Vein endothelial cell (primary cell): ENCODE measurements at places on chromosomes 1 and 21. TPM values are rescaled to one million over a fixed set of nuclear protein-coding genes. Genes with fewer than 3 reads are reported as not detected.

Gene NRAS
- 92.4 and 136 TPM in 2 replicates for total RNA-seq

Gene TIAM1
- total RNA-seq: 0.33 and 0.38 TPM in 2 replicates

Gene CYP4Z1
- total RNA-seq: not detected in 2 replicates

Gene ELF3
- 0.10 and 0.65 TPM in 2 replicates for total RNA-seq

Gene NBPF19
- total RNA-seq: 2.6 and 3.1 TPM in 2 replicates

Gene CNIH3
- 0.76 and 0.98 TPM in 2 replicates for total RNA-seq

Gene CFAP74
- total RNA-seq: not detected in 2 replicates

Gene GBP3
- total RNA-seq: 14.0 and 30.2 TPM in 2 replicates

Gene TTF2
- 13.4 and 21.4 TPM in 2 replicates for total RNA-seq

Gene GJB5
- total RNA-seq: not detected in 2 replicates

Gene AVPR1B
- total RNA-seq: not detected in 2 replicates

Gene GPR153
- total RNA-seq: 1.4 and 3.3 TPM in 2 replicates

Gene SYT2
- not detected in 2 replicates for total RNA-seq

Gene PBX1
- 10.0 and 12.1 TPM in 2 replicates for total RNA-seq

Gene MTARC1
- total RNA-seq: 0.98 and 1.1 TPM in 2 replicates

Gene KPRP
- total RNA-seq: not detected in 2 replicates

Gene GFI1
- under 0.01 TPM in 1 of 2 replicates, not detected in the other for total RNA-seq

Gene PCNX2
- 3.6 and 6.2 TPM in 2 replicates for total RNA-seq

Gene PCBP3
- total RNA-seq: 0.38 TPM in 1 of 2 replicates, not detected in the other

Gene RHBDL2
- total RNA-seq: 0.10 TPM in 1 of 2 replicates, not detected in the other

Gene CHIT1
- total RNA-seq: not detected in 2 replicates

Gene GALNT2
- total RNA-seq: 61.7 and 64.3 TPM in 2 replicates

Gene IQCC
- total RNA-seq: 1.3 and 1.8 TPM in 2 replicates

Gene ALG14
- 1.3 and 2.0 TPM in 2 replicates for total RNA-seq
